NCI-H460 (cell line): ENCODE measurements at places on chromosomes 2 and 18. TPM values are rescaled to one million over a fixed set of nuclear protein-coding genes. Genes with fewer than 3 reads are reported as not detected.

DNA sequence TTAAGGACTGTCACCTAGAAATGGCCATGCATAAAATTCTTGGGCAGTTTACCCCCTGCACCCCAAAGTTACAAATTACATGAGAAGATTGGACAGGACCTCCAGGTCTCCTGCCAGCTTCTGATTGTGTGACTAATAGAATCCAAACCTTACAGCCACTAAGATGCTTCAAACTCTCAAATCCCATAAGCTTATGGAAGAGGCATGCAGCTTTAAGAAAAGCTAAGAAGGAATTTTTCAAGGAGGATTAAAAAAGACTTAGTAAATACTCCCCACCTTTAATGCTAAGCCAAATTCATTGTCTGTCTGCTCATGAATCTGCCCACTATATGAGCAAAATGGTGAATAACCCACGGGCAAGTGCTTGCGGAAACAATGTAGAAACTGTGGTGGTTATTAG is 86.3 kb downstream of the MAIP1 start:
- no peak for DNase-seq

- DNase-seq = no peak
These were observed 718.8 kb upstream of the PKDCC start for GRCh38 chr2:41329040-41329439.

GRCh38 chr2:233461481-233461891 is 105.1 kb downstream of the USP40 start:
- no peak for DNase-seq

DNA sequence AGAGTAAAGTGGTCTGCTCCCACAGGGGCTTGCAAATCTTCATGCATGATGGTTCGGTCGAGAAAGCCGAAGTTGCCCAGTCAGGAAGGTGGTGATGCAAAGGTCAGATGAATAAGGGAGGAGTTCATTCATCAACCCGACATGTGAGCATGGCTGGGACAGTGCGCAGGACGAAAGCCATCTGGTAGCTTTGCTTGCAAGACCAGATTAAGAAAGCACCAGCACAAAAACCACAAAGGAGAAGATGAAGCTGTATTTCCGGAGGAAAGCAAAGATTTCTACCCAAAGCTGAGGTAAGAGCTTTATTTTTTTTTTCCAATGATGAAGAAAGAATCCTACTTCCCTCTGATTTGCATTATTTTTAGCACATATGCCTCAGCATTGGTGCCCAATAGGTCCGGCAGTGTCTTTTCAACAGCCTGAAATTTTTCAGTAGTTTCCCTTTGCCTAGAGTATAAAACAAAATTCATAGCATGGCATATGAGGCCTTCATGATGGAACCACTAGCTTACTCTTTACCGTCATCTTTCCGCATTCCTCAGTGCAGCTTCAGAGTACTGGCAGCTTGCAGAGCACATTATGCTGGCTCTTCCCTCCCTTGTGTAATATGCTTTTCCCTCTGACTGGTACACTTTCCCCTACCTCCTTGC is 112.0 kb upstream of the THOC1 start:
- no peak for DNase-seq

DNA sequence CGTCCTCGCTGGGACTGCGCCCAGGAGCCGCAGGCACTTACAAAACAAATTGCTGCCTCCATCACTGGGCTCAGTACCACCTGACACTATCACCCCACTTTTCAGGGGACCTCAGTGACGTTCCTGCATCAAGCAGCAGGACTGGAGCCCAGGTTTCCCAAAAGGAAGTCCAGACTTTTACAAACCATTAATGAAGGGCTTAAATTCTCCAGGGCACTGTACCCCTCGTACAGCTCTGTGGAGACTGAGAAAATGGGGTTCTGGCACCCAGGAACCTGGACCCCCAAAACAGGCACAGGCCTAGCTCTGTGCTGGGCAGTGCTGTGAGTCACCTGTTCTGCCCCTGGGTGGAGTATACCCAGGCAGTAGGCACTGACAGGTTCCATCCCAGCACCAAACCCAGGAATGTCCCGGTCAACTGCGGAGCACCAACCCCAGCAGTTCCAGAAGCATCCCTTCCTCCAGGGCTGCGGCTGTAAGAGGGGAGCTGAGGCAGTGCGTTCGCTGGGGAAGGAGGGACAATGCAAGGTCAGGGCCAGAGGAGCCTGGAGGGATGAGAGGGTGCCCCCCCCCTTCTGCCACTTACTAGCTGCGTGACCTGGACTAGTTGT is 24.6 kb upstream of the NOTO start:
- no peak for DNase-seq

The SLC23A3 gene
- total RNA-seq = 1.4 and 1.7 TPM in 2 replicates

GRCh38 chr2:158359846-158360245 is 96.7 kb downstream of the CCDC148 start:
- no peak for DNase-seq

DNA sequence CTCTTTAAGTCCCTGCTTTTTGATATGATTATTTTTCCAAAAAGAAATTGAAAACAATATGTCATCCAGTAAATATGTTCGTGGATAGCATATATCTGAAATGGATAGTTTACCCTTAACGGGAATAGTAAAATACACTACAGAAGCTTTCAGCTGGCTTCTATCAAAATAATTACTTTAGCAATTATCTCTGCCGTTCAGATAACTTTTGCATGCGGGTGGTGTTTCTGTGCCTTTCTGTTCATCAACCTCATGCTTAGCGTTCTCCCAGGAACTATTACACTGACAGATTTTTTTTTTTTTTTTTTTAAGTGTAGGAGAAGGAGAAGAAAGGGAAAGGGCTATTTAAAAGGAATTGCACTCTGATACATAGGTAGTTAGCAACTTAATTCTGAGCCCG is 53.6 kb downstream of the TSHZ1 start:
- no peak for DNase-seq

- no peak for DNase-seq
These were observed 7.0 kb upstream of the ALPK2 start for GRCh38 chr18:58635891-58636290.

- no peak for DNase-seq
These were observed 24.1 kb downstream of the CFLAR start for GRCh38 chr2:201139836-201140604.

The KRTCAP3 gene
- total RNA-seq = 0.69 and 1.0 TPM in 2 replicates

DNA sequence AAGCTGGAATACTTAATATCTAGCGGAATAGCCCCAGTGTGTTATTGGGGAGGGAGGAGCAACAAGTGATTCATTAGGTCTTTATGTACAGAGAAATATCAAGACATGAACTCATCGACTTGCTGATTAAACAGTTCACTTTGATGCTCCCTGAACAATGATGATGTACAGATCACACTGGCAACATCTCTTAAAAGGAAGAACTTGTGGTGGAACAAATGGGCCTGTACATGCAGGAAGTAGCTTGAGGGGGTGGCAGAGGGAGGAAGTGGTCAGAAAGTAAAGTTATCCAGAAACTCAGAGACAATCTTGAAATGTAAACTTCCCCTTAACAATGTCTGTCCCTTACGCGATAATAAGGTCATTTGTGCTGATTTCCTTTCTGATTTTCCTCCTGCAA is 90.5 kb downstream of the NXPH2 start:
- DNase-seq = no peak

DNA sequence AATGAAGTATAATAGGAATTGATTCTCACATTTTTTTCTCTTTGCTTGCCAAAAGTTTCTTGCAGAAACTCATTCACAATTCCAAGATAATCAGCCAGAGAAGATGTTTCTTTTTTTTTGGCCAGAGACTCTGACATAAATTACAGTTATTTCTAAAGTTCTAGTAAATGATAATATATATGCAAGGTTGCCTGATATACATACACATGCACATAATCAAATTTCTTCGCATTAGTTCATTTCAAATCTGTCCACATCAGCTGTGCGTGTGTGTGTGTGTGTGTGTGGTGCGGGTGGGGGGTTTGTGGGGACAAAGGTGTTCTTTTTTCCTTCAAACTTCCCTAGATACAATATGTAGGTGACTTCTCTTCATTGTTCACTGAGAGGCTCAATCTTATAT is 33.2 kb downstream of the OSGEPL1 start:
- no peak for DNase-seq

- DNase-seq = no peak
These were observed at the start of gene DAPL1 for GRCh38 chr2:158795195-158795924. Gene DAPL1 (plus strand): TSS chr2:158795317. CDS start chr2:158795373, 56 bp downstream.

DNA sequence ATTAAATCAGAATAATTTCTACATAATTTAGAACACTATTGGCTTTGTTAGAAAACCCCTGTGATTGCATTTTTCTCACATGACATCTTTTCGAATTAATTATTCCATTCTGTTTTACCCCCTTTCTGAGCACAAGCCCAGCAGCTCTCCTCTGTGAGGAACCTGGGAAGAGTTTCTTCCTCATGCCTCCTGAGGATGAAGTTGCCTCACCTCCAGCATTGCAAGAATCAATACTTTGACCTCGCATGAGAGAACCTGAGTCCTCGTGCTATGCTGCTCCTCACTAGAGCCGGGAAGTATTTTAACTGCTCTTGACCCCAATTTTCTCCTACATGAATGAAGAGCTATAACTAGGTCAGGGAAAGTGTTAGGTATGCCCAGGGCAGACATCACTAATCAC is 77.1 kb upstream of the RAPH1 start:
- no peak for DNase-seq

The RBBP8 gene
- total RNA-seq = 46.8 and 48.4 TPM in 2 replicates

- no peak for DNase-seq
These were observed 21.7 kb downstream of the ITGAV start for GRCh38 chr2:186611526-186611925.

- no peak for DNase-seq
These were observed 31.8 kb upstream of the MEX3C start for GRCh38 chr18:51229328-51229727.

DNA sequence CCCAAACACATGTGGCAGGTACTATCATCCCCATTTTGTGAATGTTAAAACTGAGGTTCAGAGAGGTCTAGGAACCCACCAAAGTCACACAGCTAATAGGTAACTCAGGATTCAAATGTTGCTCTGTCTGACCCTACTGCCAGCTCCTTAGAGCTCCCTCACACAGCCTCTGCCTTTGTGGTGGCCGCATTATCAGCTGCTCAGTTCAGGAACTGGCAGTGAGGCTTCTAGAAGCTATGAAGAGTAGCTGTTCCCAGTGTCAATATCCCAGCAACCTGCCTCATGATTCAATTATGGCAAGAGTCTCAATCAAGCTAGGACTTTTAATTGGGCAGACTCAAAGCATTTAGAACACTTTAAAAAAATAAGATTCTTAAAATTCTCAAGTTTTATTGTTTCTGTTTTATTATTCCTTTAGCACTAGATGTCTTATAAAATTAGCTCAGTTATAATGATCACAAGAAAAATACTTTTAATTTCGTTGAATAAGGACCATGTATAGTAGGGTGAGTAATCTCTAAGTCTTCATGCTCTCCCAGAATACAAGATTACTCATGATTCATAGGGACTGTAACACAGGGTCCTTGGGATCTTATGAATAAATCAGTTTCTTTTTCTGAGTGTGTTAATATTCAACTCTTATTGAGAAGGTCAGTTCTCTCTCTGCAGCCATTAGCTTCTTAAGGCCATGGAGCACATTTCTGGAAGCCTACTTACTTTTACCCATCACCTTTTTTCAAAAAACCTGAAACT is 342.7 kb downstream of the RND3 start:
- DNase-seq = no peak

DNA sequence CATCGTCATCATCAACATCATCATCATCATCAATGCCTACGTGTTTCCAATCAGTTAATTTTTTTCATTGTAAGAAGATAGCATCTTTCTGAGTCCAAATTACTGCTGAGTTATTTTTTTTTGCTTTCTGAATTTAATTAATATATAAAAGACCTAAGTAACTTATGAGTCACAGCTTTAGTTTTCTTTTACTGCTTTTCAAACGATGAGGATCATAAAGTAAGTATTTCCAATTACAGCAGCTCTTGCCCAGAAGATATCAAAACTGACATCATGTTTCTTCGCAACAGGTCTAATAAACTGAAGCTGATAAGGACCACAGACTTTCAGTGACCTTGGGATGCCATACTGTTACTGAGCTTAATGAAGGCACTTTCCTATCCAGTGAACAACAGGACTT is 442.2 kb downstream of the DSEL start:
- DNase-seq = no peak

DNA sequence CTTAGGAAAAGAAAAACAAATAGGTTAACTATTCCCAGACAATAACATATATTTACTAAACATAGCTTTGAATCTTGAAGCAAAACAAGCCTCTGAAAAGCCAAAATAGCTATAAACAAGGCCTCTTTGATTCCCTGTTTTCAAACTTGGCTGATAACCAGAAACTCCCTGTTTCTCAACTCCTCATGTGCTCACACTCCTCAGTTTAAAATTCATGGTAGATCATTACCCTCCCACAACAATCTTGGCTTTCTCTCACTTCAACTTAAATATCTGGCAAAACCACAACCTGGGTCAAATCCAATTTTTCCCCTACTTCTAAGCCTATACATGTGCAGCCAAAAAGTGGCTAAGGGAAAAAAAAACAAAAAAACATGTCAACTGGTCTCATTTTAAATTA is 15.6 kb downstream of the SUCLG1 start:
- DNase-seq = no peak

GRCh38 chr2:105571445-105571987 is 172.7 kb upstream of the FHL2 start:
- no peak for DNase-seq

The PROKR1 gene
- not detected in 2 replicates for total RNA-seq

The HOXD12 gene
- total RNA-seq = 0.20 TPM in 1 of 2 replicates, not detected in the other

DNA sequence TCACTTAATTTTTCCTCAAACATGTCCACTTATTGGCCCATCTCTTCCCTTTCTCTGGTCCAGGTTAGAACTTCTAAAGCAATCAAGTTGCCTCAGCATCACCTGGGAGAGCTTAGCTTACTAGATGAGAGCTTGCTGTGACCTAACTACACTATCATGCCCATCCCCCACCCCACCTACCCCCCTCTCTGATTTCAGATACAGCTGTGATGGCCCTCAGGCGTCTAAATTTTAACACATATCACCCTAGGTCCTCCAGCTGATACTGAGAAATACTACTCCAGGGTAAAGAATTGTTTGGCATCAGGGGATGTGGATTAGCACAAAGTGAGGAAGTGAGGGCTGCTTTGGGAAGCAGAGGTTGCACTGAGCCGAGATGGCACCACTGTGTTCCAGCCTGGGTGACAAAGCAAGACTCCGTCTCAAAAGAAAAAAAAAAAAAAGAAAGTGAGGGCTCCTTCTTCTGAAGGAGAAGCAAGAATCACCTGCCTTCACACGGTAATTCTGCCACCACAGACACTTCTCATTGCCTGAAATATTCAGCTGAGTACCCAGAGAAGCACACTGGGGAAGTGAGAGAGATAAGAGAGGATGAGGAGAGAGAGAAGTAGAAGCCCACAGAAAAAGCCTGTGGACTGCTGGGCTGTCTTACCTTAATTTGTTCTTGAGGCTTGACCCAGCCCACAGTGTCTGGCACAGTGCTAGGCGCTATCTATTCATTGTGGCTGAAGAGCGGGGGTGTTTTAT is 263.4 kb downstream of the ASXL3 start:
- no peak for DNase-seq

GRCh38 chr2:72104821-72105588 is 42.7 kb downstream of the CYP26B1 start:
- no peak for DNase-seq

The ICA1L gene
- total RNA-seq = 5.6 and 6.9 TPM in 2 replicates

The LYPD1 gene
- 32.4 and 34.4 TPM in 2 replicates for total RNA-seq
